ENCODE measurements at places on chromosomes 1 and 21.

- no peak for DNase-seq
Measured at GRCh38 chr1:233988963-233989696, 84.7 kb downstream of the SLC35F3 start.

DNA sequence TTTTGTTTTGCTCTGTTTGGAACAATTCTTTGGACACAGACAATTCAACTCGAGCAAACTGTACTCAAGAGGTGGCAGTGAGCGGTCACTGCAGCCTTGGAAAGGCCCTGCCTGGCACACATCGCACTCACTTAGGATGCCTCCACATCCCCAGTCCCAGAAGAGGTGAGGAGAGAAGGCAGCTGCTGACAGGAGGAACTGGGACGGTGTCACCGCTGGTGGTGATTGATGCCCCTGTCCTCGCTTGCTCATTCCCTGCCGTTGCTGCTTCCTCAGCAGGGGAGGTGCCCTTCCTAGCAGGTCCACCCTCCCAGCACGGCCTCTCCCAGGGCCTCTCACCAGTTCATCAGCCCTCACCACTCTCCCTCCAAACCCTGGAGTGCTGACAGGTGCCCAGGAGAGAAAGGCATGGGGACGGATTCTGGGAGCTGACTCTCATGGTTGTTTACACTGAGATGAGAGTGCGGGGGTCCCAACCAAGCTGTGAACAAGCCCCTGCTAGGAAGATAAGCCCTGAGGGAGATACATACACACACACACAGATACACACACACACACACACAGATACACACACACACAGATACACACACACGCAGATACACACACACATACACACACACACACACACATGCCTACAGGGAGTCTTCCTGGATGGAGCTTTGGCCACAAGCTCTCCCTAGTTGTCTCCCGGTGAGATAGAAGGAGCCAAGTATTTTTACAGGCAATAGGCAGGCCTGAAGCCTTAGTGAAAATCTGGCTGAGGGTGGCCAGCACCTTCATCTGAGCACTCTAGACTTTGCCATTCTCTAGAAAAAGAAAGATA lies 101.1 kb downstream of the CDC7 start:
- no peak for DNase-seq

- no peak for DNase-seq
Measured at GRCh38 chr21:38244885-38245869, 11.6 kb upstream of the KCNJ15 start.

DNA sequence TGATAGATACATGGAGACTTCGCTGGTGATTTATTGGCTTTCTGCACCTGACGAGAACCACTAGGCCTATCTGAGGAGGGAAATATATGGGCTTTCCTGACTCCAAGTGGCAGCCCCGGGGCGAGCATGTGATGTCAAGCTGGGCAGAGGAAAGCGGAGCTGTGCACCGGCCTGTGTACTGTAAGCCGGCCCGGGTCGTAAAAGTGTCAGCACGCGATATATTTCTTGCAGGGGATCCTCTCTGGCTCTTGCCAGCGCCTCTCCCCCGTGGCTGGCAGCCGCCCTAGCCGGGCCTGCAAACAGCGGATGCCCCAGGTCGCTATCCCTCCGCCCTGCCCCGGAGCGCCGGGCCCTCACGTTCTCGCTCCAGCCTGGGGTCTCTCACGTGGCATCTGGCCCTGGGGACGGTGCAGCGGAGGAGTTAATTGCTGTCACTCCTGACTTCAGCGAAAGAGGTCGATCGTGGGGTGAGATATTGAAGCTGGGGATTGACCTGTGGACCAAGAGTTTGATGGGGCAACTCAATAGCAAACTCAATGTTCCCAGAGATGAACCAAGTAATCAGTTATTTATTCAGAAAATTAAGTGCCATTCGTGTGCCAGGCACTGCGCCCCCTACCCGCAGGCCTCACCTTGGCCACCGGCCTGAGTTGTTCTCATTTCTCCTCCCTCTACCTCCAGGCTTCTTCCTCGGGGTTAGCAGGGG lies 41.0 kb upstream of the HAO2 start:
- no peak for DNase-seq

- DNase-seq = no peak
Measured at GRCh38 chr1:44256762-44257554, 43.7 kb downstream of the DMAP1 start.

GRCh38 chr1:17561247-17561548 lies 21.7 kb downstream of the ARHGEF10L start:
- DNase-seq = peak; percentile 64

DNA sequence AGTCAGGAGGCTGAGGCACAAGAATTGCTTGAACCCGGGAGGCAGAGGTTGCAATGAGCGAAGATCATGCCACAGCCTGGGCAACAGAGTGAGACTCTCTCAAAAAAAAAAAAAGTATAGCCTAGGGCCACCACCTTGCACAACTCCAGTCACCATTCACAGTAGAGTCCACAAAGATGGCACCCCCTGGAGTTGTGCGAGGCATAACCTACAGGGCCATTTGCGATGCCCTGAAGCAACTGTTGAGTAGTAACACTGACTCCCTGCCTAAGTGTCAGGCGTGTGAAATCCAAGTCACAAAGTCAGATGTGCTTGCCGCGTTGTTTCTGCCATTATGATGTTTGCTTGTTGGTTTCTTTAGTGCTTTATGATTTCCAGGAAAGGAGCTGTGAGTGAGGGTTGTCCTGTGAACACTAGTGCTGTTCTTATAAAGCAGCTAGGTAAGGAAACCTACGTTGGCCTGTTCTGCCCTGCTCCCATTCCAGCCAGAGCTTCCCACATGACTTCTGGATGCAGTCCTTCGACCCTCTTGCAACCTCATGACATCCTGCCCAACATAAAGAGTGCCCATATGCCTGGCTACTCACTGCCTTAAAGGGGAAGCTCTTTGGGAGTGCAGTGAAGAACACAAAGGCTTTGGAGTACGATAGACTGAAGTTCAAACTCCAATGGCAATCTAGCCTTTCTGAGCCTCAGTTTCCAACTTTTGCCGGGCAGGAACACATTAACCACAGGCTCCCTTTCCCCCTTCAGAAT lies 29.8 kb downstream of the FHAD1 start:
- DNase-seq = no peak

DNA sequence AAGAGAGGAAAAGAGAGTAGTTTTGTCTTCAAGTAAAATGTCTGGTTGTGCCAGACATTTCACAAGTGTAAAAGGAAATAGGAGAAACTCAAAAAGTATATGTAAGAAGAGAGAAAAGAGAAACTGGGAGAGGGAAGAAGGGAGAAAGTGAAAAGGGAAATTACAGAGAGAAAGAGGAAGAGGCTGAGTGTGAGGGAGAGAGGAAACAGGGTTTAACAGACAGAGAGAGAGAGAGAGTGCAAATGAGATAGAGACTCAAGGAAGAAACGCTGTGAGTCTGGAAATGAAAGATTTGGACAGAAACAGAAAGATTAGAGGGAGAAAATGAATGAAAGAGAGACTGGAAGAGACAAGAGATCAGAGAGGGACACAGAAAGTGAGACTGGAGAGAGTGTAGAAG lies 806.2 kb downstream of the PLA2G4A start:
- DNase-seq = no peak

DNA sequence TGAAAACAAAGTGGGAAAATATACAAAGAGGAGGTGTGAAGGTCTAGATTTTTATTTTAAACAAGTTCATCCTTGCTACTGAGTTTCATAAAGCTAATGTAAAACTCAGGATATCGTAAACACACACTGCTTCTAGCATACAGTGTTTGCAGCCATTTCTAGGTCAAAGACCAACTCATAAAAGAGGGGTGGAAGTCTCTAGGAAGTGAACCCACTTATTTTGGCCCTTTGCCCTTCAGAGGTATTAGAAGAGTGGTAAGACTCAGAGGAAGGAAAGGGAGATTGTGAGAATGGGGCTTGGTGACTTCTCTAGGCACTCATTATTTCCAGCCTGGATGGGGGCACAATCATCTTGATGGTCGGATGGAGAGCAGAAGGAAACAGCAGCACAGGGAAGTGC lies 91.2 kb downstream of the TNFSF18 start:
- no peak for DNase-seq

DNA sequence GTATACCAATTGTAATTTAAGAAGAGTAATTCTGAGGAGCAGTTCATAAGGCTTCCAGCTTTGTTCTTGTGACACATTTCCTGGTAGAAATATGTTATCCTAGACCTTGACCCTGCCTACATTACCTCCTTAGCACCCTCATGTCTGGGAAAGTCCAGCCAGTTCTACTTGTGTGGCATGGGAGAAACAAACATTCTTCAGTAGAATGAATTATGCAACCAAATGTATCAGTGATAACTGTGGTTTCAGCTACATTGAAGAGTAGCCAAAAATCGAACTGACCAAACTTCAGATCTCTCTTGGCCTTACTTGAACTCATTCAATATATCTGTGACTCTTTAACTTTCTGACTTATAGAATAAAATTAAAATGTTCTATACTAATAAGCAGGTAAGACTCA lies 308.1 kb upstream of the LYPLAL1 start:
- no peak for DNase-seq

GRCh38 chr21:38787461-38788274 lies 18.1 kb upstream of the ETS2 start:
- DNase-seq = no peak

- DNase-seq = no peak
Measured at GRCh38 chr21:31201144-31201543, 142.9 kb downstream of the TIAM1 start.

DNA sequence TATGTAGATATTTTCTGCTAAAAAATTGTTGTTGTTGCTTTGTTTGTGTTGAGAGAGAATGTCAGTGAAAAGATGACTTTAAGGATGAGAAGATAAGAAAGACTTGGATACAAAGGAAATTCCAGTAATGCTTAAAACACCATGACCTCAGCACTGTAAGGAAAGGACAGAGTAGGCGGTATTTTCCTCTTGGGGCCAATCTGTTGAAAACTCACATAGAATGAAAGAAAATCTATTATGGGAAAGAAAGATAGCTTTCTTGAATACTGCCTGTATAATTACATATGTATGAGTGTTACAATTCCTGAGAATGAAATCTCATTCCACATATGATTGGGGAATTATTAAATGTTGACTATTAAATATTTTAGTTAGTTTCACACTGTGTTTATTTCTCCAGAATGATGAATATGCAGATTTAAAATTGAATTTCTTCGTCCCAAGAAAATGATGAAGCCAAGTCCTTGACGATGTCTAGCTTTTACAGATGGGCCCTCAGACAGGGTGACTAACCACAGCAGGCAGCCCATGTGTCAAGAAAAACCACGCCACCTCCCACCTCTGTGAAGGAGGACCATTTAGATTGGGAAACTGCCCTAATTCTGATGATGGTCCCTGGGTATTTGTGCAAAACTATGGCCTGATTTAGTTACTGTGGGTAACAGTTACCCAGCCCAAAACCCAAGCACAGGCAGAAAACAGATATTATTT lies 49.7 kb upstream of the LMO4 start:
- no peak for DNase-seq

- no peak for DNase-seq
Measured at GRCh38 chr21:37341254-37341960, 25.2 kb upstream of the DYRK1A start.

- DNase-seq = no peak
Measured at GRCh38 chr1:116178837-116179236, 67.6 kb downstream of the MAB21L3 start.

DNA sequence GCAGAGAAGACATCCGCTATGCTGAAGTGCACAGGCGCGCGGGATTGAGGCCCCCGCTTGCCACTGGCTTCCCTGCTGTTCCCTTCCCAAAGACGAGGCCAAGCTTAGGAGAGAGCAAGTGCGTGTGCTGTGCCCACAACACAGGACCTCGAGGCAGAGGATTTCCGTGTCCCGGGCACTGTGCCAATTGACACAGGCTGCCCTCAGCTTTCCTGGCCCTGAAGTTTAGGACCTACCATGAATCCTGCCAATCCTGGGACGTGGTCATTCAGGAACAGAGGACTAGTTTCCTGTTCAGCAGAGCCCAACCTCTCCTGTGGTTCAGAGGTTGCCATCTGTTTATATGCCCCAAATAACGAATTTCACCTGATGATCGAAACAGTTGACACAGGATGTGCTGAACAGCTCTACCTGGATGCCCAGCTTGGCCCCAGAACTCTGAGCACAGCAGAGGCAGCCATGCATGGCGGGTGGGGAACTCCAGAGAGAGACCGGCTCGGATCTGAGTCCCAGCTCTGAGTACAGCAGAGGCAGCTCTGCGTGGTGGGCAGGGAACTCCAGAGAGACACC lies 22.0 kb downstream of the SLC37A1 start:
- no peak for DNase-seq

GRCh38 chr1:215444715-215445414 lies 122.2 kb upstream of the KCTD3 start:
- no peak for DNase-seq

- DNase-seq = no peak
Measured at GRCh38 chr1:13976485-13976884, 276.5 kb downstream of the PRDM2 start.

GRCh38 chr1:91610789-91611188 lies 110.1 kb downstream of the CDC7 start:
- DNase-seq = no peak

- DNase-seq = no peak
Measured at GRCh38 chr1:167898578-167899222, 15.2 kb downstream of the ADCY10 start.

DNA sequence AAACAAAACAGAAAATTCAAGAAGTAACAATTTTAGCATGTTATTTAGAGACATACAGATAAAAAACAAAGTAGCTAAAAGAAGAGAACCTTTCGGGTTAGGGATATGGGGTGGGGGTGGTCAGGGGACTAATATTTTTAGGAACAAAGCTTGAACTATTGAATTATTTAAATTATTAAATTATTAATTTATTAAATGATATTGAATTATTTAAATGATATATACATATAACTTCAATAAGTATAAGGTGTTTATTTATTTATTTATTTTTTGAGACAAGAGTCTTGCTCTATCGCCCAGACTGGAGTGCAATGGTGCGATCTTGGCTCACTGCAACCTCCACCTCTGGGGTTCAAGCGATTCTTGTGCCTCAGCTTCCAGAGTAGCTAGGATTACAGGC lies 36.0 kb downstream of the EIF2B3 start:
- no peak for DNase-seq

DNA sequence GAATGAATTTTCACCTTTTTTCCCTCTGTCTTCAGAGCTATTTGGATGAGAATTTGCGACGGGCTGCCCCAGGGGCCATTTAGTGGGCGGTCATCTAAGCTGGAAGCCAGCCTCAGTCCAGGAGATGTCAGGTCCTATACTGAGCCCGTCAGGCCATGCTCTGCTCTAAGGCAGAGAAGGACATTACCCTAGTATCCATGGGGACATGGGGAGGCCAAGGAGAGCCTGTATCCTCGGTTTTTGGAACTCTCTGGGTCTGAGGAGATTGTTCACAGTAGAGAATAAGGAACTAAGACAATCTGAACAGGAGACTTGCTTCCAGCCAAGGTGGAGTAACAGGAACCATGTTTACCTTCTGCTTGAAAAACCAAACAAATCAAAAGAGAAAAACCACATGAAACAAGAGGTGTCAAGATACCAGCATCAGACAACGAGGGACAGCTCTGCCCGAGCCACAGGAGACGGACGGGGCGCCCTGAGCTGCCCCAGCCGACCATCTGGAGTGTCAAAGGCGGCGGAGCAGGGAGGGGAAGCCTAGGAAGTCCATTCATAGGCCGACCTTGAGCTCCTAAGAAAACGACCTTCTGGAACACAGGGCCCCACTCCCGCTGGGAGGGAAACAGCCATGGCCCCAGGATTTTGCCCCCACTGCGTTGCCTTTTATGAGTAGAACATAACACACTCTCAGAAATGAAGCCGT lies 20.0 kb upstream of the ADARB1 start:
- no peak for DNase-seq

GRCh38 chr1:1024771-1025699 lies 5.1 kb downstream of the AGRN start:
- no peak for DNase-seq

GRCh38 chr1:193060406-193060805 lies 994 bp downstream of the RO60 start:
- DNase-seq = no peak

- DNase-seq = no peak
Measured at GRCh38 chr1:94119796-94120569, 965 bp downstream of the ABCA4 start.
